H1 (cell line): ENCODE measurements at places on chromosomes 16 and 17.
A peak's percentile ranks its signal among the peaks of the same experiment; 100 is the strongest.

- no peak for DNase-seq
These were observed 734 bp downstream of the PGAP3 start for GRCh38 chr17:39687101-39687545.

DNA sequence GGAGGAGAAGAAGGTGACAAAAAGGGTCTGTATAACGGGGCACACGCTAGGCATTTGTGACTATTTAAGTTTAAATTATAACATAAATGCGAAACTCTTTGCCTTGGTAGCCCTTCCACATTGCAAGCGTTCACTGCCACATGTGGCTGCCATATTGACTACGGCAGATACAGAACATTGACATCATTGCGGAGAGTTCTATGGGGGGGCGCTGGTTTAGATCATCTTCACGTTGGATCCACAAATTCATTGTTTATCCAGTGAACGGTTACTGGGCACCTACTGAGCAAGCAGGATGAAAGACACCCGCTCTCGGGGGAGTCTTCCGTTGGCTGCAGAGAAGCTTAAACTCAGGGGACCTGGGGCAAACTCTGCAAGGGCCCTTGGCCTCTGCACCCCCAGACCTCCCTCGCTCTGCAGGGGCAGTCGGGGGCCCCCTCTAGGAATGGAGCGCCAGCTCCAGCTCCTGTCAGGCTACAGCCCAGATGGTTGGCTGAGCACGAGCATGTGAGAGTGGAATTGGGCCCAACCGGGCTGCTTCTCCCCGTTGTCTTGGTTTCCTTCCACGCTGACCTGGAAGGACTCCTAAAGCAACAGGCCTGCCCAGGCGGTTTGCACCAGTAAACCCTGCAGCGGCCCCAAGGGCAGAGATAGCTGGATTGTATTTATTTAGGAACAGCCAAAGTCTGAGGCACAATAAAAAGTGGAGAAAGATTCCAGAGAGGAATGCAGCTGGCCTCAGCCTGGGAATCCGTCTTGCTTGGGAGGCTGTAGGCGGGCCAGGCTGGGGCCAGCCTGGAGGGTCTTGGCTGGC, 172.2 kb downstream of the SEC14L1 start:
- no peak for DNase-seq

DNA sequence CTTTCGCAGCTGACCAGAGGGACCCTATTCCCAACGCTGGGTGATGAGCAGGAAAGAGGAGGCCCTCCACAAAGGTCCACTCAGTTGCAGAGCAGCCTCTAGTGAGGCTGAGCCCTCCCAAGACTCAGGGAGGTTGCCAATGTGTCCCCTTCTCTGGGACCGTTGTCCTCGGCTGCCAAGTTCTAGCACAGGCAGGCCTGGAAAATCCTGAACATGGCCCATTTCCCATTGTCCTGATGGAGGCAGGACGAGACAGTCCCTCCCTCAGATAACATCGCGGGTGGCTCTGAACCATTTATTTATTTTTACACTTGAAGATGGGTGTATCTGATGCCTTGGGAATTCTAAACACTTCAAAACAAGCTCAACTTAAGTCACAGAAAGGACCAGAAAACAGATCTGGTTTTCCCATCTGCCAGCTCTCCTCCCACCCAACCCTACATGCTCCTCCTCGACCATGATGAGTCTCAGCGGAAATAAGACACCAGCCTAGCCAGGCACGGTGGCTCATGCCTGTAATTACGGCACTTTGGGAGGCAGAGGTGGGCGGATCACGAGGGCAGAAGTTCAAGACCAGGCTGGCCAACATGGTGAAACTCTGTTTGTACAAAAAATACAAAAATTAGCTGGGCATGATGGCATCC, 12.8 kb downstream of the CDIP1 start:
- DNase-seq, result no peak

- no peak for DNase-seq
These were observed 31.3 kb downstream of the DCUN1D3 start for GRCh38 chr16:20868890-20869289.

DNA sequence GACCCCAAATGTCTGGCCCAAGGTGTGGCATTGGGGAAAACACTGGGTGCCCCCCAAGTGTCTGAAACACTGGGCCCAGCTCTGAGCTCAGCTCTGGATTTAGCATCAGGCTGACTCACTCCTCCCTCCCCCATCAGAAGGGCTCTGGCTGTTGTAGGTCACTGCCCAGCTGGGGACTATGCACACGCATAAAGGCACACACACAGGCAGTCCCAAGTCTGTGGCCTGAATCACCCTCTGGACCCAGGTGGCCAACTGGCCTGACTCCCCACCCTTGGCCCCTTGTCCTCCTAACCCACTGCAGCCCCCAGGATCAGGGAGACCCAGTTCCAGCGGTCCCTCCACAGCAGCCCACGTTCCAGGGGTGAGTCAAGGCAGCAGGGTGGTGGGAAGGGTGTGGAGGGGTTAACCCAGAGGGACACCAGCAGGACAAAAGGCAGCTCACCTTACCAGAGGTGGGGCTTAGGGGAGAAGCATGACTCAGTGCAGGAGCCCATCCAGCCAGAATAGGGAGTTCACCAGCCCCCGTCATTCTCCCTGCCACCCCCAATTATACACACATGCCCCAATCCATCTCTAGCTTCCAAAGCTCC, 47.0 kb downstream of the MYO18A start:
- DNase-seq, result no peak

- no peak for DNase-seq
These were observed 379.0 kb upstream of the GOT2 start for GRCh38 chr16:59113004-59113670.

DNA sequence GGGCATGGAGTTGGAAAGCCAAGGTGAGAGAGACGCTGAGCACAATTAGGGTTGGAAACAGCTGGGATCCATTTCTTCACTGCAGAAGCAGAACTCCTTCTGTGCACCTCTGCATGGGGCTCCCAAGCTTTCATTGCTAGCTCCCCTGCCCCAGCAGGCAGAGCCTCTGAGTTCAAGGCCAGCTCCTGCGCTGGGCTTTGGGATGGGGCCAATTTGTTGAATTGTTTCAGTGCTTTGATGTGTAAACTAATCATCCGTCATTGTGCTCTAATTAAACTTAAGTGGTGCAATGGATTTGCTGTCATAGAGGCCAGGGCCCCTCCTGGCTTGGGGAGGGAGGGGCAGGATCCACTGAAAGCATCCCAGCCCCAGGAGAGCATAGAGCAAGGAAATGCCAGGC, 13.5 kb upstream of the LYRM9 start:
- DNase-seq, result no peak

- no peak for DNase-seq
These were observed 8.0 kb downstream of the FAM171A2 start for GRCh38 chr17:44355642-44356099.

GRCh38 chr17:76826330-76827068, 41.7 kb upstream of the MGAT5B start:
- no peak for DNase-seq

DNA sequence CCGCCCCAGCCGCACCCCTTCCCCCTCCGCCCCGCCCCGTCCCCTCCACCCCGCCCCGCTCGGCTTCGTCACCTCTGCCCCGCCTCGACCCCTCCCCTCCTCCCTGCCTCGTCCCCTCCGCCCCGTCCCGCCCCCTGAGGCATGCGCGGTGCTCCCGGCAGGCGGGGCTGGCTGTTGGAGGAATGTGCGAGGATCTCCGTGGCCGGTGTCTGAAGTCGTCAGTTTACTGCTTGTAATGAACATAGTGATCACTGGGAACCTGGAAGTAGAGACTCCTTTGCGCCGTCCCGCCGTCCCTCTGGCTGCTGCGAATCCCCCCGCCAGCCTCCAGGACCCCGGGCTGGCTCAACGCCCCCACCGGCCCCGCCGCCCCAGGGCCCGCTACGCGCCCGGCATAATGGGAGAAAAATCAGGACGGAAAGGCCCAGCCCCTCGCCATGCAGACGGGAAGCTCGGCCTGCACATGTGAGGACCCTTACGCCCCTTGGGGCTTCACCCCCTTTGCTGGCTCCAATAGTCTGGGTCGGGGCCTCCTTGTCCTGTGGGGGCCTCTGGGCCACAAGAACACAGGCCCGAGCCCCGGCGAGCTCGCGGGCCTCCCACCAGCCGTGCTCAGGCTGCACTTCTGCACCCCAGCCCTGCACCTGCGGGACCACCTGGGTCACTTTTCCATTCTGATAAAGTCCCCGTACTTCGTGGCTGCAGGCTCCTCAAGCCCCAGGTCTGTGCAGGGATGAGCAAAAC, 743.1 kb downstream of the KCNJ18 start:
- DNase-seq, result no peak

DNA sequence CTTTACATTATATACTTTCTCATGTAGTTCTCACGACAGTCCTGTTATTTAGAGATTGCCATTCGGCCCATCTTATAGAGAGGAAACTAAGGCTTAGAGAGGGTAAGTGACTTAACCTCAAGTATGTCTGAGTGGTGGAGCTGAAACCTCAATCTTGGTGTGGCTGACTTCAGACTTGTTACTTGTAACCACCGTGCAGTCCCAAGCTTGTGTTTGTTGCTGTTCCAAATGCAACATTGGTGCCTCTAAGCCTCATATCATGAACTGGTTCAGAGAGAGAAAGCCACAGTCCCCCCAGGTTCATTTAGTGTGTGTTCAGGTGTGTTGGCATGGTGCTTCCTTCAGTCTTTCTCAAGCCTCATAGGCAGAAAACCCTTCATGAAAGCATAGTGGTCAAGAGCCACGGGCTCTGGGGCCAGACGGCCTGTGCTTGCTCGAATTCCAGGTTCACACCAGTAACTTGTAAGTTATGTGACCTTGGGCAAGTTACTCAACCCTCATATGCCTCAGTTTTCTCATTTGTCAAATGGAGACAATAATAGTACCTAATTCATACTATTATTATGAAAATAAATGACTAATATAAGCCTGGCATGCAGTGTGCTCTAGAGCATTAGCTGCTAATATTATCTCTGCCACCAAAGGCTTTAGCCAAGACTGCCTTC, 39.9 kb downstream of the CDH1 start:
- no peak for DNase-seq

DNA sequence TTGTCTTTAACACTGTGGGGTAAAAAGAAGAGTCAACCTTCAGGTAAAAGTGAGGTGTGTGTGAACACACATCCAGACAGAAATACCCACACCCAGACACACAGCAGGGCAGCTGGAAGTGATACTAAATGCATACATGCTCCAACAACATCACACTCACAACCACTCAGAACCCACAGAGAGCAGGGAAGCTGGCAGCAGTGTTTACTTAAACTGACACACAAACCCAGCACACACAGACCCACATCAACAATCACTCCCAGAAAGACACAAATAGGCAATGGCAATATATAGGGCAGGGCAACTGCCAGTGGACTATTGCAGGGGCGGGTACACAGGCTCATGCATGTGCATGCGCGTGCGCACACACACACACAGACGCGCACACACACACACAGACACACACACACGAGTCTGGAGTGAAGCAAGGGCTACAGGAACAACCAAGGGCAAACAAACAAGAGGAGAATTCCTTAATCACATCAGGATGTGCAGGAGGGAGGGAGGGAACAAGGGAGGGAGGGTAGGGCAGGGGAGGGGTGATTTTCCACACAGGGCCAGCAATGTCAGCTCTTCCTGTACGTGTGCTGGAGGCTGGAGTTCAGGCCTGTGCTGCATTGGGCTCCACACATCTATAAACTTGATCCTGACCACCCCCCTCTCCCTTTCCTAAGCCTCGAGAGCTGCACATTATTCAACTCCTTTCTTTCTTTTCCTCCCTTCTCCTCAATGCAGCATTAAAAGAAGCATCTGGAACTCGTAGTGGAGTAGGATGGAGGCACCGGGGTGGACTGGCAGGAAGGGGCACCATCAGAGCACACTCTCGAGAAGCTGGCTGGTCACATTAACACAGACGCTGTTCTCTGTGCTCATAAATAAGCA, 30.1 kb downstream of the HIC1 start:
- no peak for DNase-seq

- DNase-seq, result no peak
These were observed 60.6 kb upstream of the CRYM start for GRCh38 chr16:21338537-21339268.

DNA sequence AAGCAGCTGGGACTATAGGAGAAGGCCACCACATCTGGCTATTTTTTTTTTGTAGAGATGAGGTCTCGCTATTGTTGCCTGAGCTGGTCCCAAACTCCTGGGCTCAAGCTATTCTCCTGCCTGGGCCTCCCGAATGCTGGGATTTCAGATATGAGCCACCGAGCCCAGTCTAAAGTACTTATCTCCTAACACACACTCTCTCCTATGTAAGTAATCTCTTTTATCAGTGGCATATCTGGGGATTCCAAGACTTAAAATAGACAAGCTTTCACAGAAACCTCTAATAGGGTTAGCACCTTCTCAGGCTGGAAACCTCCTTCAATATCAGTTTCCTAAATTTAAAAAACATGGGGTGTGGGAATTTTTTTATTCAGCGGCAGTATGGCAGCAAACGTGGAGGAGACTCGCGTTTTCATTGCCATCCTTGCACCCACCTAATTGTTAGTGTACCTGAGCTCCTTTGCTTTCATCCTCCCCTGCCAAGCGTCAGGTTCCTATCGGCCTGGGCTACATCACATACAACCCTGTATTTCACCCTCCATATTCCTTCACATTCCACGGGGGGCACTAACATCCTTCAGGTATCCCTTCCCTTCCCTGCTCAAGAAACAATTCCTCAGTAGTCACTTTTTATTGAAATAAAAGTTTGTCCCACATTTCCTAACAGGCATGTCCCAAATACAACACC, 1.1 kb downstream of the EZH1 start:
- DNase-seq, result no peak

GRCh38 chr16:68704232-68704867, 32.7 kb upstream of the CDH1 start:
- peak; percentile 84 for DNase-seq

DNA sequence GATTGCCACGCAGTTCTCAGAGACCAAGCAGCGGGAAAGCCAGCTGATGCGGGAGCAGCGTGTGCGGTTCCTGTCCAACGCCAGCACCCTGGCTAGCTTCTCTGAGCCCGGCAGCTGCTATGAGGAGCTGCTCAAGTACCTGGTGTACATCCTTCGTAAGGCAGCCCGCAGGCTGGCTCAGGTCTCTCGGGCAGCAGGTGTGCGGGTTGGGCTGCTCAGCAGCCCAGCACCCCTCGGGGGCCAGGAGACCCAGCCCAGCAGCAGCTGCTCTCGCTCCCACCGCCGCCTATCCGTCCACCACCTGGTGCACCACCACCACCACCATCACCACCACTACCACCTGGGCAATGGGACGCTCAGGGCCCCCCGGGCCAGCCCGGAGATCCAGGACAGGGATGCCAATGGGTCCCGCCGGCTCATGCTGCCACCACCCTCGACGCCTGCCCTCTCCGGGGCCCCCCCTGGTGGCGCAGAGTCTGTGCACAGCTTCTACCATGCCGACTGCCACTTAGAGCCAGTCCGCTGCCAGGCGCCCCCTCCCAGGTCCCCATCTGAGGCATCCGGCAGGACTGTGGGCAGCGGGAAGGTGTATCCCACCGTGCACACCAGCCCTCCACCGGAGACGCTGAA, 15.2 kb downstream of the CACNA1G start:
- DNase-seq, result no peak
